Left renal pelvis (tissue), 4 donors: ENCODE measurements at places on chromosomes 7 and 10.

- no peak for DNase-seq
Observed at GRCh38 chr7:138458576-138459412, 1.3 kb upstream of the TRIM24 start.

DNA sequence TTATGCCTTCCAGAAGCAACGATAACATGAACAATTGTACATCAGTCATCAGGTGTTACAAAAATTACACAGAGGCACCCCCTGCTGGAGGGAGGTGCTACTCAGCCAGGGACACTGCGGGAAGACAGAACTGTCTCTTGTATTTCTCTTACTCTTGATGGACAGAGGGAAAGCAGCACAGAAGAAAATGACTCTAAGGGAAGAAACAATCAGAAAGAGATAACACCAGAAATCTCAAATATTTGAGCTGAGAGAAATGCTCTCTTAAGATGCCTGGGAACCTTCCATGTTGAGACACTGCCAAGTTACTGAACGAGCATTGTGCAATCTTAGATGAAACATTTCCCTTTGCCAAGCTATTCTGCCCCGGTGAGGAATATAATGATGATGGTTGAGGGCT lies 227.6 kb upstream of the NPSR1 start:
- no peak for DNase-seq

- no peak for DNase-seq
Observed at GRCh38 chr7:55469271-55469681, 103.0 kb downstream of the VOPP1 start.

DNA sequence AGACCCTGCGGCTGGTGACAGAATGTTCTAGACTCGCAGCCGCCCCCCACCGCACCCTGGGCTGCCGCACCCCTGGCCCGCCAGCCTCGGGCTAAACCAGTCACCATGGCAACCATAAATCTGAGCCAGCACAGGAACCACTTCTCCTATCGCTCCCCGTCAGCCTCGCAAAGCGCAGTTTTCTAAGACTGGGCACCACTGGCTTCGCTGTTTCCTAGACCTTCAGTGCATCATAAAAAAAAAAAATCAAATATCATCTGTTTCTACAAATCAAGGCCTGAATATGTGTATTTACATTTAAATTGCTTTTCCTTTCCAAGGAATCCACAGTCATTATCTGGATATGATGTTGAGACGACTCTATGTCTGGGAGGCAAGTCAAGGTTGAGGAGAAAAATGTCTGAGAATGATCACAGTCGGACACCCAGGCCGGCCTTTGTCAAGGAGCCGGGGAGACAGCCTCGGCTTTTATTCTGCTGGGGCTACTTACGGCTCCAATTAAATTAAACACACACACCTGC lies 99.9 kb downstream of the PTPRN2 start:
- no peak for DNase-seq

GRCh38 chr7:9264395-9264794 lies 831.0 kb downstream of the NXPH1 start:
- no peak for DNase-seq

DNA sequence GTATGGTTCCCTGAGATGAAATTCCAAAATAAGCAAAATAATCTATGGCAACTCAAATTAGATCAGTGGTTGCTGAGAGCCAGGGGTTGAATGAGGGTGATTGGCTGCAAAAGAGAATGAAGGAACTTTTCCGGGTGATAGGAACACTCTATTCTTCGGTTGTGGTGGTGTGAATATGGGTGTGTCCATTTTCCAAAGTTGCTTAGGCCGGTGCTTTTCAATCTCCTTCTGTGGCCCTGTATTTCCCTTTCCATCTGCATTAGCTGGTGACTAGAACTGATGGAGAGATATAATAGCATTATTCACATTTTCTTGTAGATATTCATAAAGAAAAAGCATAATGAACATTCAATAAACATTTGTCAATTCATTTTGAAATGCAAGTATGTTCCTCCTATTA lies 382.9 kb downstream of the TFEC start:
- DNase-seq = no peak
